GM12864 (cell line): ENCODE measurements at places on chromosomes 16 and 17.

GRCh38 chr17:77526728-77527350 is 386.1 kb downstream of the SEC14L1 start:
- no peak for DNase-seq

- no peak for DNase-seq
Measured at GRCh38 chr16:48420437-48420836, 35.2 kb upstream of the SIAH1 start.

GRCh38 chr17:30279156-30279555 is 12.6 kb downstream of the BLMH start:
- no peak for DNase-seq

DNA sequence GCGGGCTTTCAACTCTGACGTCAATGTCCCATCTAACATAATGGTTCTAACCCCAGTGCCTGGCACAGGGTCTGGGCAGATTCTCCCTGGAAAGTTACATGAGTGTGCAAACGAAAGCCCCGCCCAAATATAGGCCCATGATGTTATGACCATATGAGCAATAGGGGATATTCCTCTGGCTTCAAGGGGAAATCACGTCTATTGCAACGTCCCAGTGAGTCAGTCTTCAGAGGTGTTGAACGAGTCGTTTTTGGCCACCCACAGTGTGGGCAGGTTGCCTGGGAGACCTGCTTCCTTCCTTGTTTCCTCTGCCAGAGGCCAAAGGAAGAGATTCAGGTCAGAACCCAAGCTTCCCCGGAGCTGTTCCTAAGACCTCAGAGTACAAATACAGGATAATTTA is 30.3 kb downstream of the PIK3R5 start:
- peak; percentile 63 for DNase-seq

- peak; percentile 52 for DNase-seq
Measured at GRCh38 chr16:68257251-68257905, 6.9 kb upstream of the SLC7A6 start.

GRCh38 chr17:32261417-32261736 is 4.3 kb upstream of the RHBDL3 start:
- no peak for DNase-seq

DNA sequence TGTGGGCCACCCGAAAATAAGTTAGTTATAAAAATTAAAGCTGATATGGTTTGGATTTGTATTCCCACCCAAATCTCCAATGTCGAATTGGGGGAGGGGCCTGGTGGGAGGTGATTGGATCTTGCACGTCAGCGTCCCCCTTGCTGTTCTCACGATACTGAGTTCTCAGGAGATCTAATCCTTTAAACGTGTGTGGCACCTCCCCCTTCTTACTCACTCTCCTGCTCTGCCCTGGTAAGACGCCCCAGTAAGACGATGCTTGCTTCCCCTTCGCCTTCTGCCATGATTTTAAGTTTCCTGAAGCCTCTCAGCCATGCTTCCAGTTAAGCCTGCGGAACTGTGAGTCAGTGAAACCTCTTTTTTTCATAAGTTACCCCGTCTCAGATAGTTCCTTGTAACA is 35.4 kb downstream of the SYCE1L start:
- DNase-seq, result no peak

DNA sequence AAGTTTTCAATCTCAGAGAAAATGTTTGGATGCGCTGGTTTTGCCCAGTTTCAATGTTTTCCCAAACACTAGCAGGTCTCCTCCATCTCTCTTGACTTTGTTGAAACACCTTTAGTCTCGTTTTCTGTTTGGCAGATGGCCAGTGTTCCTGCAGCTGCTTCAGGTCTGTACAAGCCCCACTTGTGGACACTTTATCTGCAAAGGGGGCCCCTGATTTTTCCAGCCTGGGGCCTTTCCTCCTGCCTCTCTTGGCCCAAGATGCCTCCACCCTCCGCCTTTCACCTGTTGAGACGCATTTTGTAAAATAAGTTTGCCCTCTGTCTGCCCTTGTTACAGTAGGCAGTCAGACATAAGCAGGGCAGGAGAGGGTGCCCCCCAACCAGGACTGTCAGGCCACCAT is 21.8 kb upstream of the PRM1 start:
- DNase-seq, result no peak

GRCh38 chr16:88357317-88358022 is 25.3 kb upstream of the ZNF469 start:
- DNase-seq, result no peak

- DNase-seq, result no peak
Measured at GRCh38 chr16:8849411-8850011, 19.3 kb downstream of the CARHSP1 start.

- peak; percentile 90 for DNase-seq
Measured at GRCh38 chr16:66521951-66522771, 27.8 kb downstream of the TK2 start.

DNA sequence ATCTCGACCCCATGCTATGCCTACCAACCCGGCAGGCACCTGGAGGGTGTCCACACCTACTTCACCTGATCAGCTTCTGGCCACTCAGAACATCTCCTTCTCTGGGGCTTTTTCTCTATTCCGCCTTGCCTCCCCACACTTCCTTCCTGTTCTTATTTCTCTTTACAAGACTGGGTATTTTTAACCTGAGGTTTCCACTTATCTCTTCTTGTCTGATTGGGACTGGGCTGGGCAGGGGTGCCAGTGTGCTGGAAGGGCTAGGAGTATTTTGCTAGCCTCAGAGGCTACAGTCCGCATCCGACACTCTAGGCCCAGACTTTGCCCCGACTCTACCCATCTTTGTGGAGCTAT is 26.2 kb upstream of the ZNF652 start:
- DNase-seq, result no peak

GRCh38 chr17:59680314-59680713 is 26.9 kb downstream of the PTRH2 start:
- no peak for DNase-seq

DNA sequence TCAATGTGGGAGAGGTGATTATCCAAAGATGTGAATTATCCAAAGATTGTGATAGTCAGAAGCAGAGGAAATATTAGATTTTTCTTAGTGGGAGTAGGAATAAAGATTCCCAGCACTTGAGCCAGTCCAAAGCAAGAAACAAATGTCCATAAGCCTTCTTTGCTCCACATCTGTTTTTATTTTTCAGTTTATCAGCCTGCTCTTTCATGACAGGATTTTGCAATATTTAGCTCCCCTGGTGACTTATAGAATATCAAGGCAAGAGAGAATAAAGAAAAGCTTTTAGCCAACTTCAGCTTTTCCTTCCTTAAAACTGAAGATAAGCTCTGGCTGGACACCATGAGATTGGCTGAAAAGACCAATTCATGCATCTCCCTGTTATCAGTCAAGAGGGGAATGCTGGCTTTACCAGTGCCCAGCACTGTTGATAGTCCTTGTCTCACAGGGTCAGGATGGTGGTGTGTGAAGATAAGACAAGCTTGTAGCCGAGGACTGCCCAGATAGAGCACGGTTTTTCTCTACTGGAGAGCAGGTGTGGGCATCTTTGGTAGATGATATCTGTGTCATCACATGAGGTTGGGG is 706.5 kb downstream of the KCNJ2 start:
- no peak for DNase-seq

- no peak for DNase-seq
Measured at GRCh38 chr17:42174126-42174783, 6.7 kb downstream of the KCNH4 start.

DNA sequence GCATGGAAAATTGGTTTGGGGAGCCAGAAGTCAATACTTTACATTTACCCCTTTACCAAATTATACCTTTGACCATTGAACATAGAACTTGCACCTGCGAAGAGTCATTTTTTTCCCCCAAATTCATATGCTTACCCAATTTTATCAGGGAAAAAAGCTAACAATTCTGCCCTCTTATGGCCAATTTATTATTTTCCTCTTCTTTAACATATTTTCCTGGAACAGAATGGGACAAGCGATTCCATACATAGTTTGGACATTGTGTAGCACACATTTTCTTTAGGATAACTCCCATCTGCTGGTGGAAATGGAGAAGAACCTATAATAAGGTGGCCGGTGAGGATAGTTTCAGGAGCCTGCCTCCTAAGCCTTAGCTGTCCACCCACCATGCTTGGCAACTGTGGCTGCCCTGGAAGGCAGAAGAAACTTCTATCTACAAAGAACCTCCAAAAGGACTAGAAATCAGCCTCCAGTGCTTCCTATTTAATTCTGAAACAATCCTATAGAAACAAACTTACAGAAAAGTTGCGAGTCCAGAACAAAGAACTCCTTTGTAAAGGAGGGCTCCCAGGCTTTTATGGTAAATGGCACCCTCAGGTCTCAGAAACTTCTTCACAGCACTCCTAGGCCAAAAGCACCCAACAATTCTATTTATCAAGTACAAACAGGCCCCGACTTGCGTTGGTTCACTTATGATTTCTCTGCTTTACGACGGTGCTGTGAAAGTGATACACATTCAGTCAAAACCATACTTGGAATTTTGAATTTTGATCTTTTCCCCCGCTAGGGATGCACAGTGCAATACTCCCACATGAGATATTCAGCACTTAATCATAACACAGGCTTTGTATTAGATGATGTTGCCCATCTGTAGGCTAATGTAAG is 64.1 kb upstream of the CACNG4 start:
- DNase-seq, result no peak

DNA sequence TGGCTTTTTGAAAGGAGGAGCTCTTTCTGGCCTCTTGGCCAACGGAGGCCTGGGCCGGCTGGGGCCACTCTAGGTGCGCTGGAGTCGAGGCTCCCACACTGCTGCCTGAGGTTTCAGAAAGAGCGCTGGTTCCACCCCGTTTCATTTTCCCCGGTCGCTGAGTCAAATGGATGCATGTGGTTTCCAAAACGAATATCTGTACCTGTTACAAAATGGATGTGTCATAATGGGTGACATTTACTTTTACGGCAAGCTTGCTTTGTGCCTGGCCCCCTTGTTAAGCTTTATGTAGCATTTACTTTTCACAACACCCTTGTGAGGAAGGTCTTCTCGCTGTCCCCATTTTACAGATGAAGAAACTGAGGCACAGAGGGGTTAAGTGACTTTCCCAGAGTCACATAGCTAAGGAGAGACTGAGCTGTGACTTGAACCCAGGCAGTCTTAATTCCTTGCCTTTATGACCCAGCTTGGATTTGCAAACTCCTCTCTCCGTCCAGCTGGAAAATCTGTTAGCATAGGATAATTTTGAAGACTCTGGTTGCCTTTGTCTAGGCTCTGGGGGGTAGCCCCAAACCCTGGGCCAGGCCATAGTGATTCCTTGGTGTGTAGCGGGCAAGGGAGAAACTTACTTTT is 10.6 kb downstream of the KSR1 start:
- DNase-seq, result peak; percentile 83
